NCI-H1930 (cell line): ENCODE measurements at places on chromosomes 2 and 18.
A peak's percentile ranks its signal among the peaks of the same experiment; 100 is the strongest.

DNA sequence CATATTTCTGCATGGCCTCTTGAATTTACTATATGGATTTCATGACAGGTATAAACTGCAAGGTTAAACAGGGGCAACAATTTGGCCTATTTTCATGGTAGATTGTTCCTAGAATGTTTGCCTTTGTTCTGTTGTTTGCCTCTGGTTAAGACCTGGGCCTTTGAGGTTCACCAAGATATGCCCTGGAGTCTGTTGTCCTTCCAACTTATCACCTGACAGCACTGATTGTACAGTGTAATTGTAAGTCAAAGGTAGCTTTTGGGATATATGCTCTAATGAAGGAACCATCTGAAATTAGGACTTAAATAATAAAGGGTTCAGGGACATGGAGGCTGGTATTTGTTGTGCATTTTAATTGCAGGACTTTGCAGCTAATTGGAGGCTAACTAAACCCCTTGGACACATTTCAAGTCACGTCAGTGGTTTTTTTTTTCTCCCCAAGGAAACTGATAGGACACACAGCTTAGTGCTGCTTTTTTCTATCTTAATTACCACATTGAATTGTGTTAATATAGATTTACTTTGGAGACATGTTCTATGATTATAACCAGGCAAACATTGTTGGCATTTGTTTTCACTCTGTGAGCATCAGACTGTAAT is 771.2 kb upstream of the LINC00305 start:
- DNase-seq = peak; percentile 59

GRCh38 chr2:30677231-30677630 is 130.0 kb downstream of the CAPN13 start:
- DNase-seq = no peak

GRCh38 chr2:75023666-75024455 is 65.4 kb downstream of the POLE4 start:
- no peak for DNase-seq

- no peak for DNase-seq
These were observed 95.9 kb downstream of the C1QL2 start for GRCh38 chr2:119062652-119063051.

- no peak for DNase-seq
These were observed 24.6 kb upstream of the KCMF1 start for GRCh38 chr2:84946204-84947009.

- DNase-seq = no peak
These were observed 34.4 kb upstream of the PKDCC start for GRCh38 chr2:42013409-42013808.

DNA sequence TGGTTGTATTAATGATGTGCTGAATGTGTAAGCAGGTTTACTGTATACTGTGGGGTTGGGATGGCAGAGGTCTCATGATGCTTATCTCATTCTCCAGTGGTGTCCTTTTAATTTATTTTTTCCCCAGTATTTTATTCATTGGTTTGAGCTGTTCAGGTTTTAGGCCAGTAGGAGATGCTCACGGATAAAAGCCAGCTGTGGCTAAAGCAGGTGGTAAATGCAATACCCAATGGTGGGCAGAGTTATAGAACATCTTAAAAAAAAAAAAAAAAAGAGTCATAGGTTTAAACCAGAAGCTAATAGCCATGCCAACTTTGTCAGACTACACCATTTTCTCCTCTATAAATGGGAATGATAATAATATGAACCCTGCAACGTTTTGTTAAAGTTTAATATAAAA is 57.8 kb upstream of the NEUROD1 start:
- no peak for DNase-seq

DNA sequence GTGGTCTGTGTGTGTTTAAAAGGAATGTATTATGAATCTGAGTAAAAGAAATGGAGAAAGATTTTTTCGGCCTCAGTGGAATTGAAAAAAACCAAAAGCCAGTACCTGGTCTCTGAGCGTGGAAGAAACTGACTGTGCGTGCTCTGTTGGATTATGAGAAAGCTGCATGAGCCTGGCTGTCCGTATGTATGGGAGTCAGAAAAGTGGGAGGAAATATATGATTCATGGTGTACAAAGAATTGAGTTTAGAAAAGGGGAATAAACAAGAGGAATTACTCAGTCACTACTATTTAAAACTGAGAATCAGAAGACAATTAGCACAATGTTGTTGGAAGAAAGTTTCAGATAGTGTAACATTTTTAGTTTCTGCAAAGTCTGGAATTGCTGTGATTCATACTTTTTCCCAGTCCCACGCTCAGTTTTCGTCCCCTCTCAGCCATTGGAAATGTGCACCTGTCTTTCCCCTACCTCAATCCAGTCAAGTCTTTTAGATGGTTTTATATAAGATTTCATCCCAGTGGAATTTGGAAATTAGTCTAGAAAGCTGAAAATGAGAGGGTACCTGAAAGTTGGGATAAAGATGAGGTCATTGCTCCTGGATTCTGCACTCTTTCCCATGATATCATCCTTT is 66.4 kb upstream of the CHMP1B start:
- no peak for DNase-seq

GRCh38 chr2:219636941-219637841 is 9.8 kb downstream of the SLC4A3 start:
- DNase-seq = no peak

DNA sequence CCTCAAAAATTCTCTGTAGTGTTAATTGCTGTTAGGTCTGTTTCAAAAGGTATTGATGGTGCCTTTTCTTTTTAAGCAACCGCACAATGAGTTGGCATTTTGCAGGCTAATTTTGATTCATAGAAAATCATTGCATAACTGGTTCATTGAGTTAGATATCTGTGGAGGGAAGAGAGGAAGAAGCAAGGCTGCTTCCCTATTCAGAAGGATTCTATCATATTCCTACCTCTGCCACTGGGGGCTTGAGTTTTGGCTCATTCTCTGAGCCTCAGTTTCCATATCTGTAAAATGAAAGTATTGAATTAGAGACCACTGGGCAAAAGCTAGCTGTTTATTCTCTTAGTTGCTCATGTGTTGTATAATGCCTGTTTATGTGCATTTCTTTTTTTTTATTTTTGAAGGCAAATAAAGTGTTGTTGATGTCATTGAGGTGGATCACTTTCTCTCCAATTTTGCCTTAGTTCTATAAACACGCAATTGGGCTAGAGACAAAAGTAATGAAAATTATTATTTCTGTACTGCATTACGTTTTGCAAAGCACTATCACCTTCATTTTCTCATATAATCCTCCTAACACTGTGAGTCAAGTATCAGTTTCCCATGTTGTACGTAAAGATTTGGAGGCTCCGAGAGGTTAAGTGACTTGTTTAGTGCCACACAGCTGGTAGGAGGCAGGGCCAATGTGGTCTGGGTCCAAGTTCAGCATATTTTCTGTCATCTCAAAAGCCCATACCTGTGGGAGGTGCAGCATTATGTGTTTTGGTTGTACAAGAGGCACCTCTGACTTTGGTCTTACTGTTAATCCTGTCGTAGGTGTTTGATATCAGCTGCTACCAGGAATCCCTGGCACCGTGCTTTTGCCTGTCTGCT is 5.9 kb downstream of the TRIB2 start:
- no peak for DNase-seq

DNA sequence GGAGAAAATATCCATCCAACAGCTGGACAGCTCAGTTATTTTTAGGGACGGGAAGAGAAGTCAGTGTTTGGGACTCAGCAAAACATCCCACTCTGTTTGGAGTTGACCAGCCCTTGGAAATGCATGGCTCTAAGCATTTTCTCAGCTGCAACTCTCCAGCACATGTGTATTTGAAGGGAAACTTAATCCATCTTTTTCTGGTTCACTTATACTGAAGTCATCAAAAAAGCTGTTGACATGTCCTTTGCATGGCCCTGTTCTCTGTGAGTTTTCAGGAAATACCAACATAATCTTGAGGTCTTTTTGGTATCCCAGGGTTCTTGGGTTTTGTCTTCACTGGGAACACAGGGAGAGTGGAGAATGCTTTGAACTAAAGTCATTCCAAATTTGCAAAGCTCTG is 91.9 kb upstream of the CELF4 start:
- DNase-seq = no peak

GRCh38 chr2:180240774-180241173 is 233.7 kb upstream of the CWC22 start:
- DNase-seq = no peak

- no peak for DNase-seq
These were observed 137.9 kb downstream of the MYO5B start for GRCh38 chr18:50057009-50057408.

DNA sequence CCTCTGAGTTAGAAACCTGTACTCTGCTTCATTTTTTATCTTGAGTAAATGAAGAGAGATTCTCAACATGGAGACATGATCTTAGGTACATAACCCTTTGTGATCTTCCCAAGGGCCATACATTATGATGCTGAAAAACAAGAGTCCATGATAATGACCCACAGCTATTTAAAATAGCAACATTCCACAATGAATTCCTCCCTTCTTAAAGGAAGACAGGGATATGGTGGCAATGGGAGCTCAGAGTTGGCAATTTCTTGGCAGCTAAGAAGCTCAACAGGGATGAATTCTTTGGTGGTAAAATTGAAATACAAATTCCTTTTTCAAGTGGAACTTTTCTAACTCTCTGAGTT is 638.5 kb downstream of the CNTNAP5 start:
- DNase-seq = no peak

DNA sequence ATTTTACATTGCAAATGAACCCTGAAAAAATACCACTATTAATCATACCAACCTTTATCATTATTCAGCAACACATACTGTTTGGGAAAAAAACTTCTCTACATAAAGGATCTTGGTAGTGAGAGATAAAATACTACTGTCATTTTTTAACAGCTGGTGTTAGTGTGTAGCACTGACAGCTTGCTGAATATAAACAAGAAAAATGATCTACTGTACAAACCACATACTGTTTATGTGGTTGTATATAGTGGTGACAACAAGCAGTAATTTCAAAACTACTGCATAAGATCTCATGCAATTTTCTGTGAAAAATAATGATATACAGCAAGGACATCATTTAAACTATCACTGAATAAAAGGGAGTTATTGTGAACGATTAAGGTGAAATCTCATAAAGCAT is 601.2 kb downstream of the LRP1B start:
- DNase-seq = no peak

DNA sequence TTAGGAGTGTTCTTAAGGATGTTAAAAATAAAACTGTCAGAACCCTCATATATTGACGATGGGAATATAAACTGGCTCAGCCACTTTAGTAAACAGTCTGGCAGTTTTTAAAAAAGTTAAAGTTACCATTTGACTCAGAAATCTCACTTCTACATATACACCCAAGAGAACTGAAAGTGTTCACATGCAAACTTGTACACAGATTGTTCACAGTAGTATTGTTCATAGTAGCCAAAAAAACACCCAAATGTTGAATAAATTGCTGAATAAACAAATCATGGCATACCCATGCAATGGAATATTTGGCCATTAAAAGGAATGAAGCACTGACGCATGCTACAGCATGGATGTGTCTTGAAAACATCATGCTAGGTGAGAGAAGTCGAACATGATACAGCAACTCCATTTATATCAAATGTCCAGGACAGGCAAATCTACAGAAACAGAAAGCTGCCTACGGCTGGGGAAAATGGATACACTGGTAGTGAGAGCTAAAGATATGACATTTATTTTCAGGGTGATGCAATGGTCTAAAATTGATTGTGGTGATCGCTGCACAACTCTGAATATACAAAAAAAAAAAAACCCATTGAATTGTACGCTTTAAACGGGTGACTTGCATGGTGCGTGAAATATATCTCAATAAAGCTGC is 10.1 kb downstream of the RPL31 start:
- DNase-seq = no peak

- no peak for DNase-seq
These were observed 109.5 kb downstream of the RAPGEF4 start for GRCh38 chr2:172845028-172845630.

DNA sequence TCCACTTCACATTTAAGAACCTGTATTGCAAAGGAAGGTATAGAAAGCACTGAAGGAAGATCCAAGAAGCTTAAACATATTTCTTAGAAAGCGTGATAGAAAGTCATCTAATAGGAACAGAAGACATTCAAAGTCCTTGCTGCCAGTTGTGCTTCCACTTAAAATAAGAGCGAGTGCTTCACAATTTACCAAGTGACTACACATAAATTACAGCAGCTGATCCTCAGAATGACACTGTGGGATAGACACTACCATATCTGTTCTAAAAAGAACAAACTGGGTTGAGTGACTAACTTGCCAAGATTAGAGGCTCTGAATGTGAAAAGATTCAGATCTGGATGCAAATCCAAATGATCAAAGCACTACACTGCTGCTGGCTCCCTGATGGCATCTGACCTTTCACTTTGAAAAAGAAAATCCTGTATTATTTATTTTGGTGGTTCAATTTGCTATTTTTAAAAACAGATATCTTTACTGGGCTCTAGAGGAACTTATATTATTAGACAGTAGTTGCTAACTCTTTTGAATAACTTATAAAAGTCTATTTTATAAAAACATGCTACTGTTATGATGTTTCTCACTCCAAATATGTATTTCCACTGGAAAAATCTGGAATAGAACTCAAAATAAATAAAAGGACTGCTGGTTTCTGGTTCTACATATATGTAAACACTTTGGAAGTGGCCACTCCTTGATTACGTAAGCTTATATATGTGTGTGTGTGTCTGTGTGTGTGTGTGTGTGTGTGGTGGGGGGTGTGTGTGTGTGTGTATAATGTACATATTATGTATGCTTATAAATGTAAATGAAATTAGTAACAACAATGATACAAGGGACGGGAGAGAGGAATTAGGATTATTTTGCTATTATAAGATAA is 57.4 kb downstream of the KIDINS220 start:
- DNase-seq = no peak

DNA sequence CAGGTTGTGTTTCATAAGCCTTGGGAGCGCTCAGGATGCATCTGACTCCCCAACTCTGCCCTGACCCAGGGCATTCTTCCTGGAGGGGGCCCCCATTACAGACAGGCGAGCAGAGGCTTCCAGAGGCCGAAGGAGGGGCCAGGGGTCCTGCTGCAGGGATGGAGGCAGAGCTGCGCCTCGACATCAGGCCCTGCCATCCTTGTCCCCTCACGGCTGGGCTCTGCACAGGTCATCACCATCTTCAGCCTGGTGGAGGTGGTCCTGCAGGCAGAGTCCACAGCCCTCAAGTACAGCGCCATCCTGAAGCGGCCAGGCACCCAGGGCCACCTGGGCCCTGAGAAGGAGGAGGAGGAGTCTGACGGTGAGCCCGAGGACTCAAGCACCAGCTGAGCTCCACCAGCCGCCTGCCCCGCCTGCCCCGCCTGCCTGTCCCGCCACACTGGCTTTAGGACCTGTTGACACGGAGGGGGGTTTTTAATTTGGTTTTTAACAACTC is 42.3 kb upstream of the ALPP start:
- DNase-seq = no peak

DNA sequence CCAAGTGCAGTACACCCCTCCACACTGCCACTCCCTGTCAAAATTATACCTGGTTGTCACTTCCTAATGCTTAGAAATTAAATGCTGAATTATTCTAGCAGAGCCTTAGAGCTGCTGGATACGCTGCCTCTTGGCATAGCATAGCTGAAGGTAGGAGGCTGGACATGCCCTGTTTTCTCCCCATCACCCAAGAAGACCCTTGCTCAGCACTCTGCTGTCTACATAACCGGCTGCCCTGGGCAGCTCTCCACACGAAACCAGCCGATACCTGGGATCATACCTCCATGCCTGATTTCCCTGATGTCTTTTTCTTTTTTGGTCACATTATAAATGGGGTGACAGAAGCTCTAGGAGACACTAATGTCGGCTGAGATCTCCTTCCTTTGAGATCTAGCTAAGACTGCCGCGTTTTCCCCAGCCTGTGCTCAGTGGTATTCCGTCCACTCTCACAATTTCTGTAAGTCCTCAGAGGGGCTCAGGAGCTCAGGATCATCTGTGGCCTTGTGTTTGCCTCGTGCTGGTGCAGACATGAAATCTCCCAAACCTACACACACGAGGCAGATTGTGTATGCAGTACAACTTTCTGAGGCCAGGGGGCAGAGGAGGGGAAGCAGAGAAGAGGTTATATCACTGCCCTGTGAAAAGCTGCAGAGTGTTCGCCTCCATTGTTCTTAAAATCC is 13.5 kb upstream of the ZAP70 start:
- DNase-seq = peak; percentile 30
